Stimulated activated CD4-positive, alpha-beta T cell treated with anti-CD3 and anti-CD28 coated beads, Interleukin-15, amount 100 ng/mL, for 48 hours (primary cell): ENCODE measurements at places on chromosomes 3 and 15.
A peak's percentile ranks its signal among the peaks of the same experiment; 100 is the strongest.

GRCh38 chr3:178676942-178677790 lies 140.9 kb downstream of the KCNMB2 start:
- DNase-seq = no peak

DNA sequence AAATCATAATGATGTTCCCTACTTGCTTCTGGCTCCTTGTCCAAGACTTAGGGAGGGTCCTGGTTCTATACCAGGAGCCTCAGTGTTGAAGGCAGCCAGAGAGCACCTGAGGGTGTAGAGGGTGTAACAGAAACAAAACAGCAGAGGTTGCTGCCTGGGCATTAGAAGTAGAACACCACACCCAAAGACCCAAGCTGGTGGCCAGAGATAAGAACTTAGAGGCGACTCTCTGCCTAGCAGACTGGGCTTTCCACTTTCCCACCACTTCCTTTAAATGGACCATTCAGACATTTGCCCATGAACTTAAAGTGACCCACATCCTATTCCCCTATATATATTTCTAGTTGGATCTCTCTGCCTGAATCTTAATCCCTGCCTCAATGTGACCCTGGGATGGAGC lies 189.8 kb downstream of the KLF13 start:
- no peak for DNase-seq

DNA sequence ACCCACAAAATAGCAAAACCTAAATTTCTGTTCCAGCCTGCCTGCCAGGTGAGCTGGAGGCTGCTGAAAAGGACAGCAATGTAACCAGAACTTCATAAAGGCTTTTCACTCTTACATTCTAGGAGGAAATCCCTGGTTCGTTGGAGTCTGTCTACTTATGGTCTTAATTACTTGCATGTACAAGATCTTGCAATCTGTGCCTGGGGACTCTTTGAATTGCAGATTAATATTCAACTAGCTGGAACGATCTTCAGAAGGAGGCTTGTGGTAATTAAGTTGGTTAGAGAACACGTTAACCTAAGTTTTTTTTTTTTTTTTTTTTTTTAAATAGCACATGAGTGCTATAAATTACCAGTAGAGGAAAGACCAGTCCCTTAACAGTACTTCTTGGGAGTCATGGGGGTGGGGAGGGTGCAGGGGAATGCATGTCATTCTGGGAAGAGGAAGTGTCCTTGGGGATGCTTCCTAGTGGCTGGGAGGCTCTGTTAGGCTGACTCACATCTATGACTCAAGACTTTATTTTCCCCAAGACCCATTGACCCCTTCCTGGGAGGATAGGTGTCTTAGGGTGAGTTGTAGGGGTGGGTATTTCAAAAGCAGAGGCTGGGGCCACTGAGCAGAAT lies 139.8 kb downstream of the RAB11A start:
- no peak for DNase-seq

DNA sequence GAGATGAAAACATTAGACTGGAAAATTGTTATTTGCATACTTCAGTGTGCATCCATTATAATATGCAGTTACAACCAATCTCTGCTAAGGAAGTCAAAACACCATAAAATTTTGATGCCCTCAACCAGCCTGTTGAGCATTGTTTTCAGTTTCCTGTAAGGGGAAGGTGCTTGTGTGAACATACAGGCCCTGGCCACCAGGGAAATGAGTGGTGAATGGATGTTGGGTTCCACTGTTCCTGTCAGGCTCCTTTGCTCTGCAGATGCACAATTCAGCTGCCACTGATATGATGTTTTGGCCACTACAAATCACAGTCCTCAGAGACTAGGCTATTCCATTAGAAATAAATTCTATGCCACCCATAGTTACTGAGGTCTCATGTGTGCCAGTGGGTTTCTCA lies 184.6 kb downstream of the SYNPR start:
- DNase-seq = no peak

GRCh38 chr15:68173119-68173518 lies 32.0 kb downstream of the CALML4 start:
- DNase-seq = no peak

GRCh38 chr3:169813278-169813677 lies 574 bp upstream of the LRRC34 start:
- no peak for DNase-seq

DNA sequence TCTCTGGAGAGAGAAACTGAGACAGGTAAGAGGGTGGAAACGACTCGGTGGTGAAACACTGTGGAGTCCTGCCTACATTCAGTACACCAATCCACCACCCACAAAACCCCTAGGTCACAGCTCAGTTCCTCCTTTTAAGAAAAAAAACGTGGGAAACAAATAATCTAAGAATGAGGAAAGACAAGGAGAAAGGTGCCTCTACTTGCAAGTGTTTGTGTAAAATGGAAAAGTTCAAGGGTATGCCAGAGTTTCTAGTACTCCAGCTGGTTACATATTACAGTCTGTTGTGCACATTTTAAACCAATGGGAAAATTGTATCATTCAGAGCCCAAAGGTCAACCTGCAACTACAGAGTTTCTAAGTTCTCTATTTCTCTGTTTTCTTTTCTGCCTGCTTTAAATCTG lies 32.2 kb downstream of the HGD start:
- DNase-seq = no peak

- DNase-seq = no peak
Observed at GRCh38 chr3:191372122-191372521, 41.8 kb upstream of the UTS2B start.

GRCh38 chr15:92665100-92665555 lies 9.6 kb upstream of the FAM174B start:
- no peak for DNase-seq

DNA sequence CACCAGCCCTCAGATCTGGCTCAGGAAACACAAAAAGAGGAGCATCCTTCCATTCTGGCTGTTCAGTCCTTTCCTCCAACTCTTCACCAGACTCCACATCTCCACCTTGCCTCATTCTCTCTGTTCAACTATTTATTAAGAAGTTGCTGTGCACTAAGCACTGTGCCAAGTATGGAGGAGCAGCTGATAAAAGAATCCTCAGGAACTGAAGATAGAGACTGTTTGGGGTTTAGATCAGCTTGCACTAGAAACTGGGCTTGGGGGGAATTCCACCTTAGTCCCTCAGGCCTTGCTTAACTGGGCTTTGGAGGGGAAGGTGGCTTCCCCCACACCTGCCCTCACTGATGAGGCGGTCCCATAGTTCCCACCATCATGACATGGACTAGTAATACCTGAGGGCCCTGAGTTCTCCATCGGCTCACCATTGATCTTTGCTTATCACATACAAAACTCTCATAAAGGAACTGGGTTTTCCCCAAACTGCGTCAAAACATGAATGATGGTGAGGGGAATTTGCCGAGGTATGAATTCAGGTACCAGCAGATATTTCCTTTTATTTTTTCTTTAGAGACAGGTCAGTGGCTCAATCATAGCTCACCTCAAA lies 1.7 kb upstream of the CCR8 start:
- DNase-seq = no peak

DNA sequence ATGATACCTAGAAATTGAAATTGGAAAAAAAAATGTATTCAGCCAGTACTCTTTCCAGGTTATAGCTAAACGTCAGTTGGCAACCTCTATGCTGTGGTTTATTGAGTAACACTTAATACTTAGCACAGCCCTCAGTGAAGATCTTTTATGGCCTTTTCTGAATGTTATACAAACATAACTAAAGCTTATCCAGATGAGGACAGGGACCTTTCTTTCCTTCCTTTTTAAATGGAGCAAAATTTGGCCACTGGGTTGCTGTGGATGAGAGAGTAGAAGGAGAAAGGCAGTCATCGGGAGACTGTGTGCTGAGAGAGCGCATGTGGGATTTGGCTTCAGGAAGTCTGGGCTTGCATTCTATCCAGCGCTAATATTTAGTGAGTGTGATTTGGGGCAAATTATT lies 36.1 kb downstream of the IGF1R start:
- no peak for DNase-seq

DNA sequence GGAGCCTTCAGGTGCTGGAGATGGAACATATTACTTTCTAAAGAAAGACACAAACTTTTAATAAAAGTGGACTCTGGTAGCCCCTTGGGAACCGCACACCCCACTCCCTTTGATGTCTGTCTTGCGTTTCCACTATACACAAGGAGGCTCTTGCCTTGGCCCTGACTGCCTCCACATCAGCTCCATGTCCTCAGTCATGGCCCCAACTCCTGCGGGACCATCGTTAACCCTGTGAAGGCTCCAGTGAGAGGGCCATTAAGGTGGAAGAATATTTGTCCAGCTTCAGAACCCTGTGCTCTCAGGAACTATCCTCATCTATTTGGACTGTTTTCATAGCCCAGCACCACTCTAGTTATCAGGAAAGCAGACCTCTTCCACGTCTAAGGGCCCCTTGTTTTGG lies 16.1 kb upstream of the BFSP2 start:
- DNase-seq = no peak

DNA sequence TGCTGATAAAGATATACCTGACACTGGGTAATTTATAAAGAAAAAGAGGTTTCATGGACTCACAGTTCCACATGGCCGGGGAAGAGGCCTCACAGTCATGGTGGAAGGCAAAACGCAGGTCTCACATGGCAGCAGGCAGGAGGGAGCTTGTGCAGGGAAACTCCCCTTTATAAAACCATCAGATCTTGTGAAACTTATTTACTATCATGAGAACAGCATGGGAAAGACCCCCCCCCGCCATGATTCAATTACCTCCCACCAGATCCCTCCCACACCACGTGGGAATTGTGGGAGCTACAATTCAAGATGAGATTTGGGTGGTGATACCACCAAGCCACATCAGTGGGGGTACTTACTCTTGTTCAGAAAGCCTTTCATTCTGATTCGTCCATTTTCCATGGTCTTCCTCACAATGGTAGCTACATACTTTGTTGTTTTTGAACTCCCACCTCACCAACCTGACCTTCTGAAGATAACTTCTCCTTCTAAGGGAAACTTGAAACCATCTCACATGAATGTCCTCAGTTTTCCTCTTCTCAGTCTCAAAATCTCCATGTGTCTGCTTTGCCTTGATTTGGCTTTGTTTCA lies 275.6 kb upstream of the PROK2 start:
- peak; percentile 15 for DNase-seq

DNA sequence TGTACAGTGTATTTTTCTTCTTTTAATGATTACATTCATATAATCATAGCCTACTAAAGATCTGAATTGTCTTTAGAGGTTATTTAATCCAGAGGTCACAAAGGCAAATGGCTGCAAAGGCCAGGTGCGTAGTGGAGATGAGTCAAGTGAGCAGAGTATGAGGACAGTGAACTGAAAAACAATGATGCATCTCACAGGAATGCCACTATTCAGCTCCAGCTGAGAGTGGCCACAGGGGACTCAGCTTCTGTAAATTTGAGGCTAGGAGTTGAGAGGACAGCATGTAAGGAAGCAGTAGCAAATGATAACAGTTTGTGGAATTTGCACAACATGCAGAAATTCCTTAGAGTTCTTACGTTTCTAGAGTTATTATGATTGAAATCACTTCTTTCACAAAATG lies 50.4 kb downstream of the COL6A5 start:
- no peak for DNase-seq

GRCh38 chr15:22778796-22779195 lies 7.6 kb upstream of the NIPA1 start:
- DNase-seq = no peak

GRCh38 chr15:24943361-24943760 lies 11.4 kb upstream of the SNRPN start:
- DNase-seq = no peak

DNA sequence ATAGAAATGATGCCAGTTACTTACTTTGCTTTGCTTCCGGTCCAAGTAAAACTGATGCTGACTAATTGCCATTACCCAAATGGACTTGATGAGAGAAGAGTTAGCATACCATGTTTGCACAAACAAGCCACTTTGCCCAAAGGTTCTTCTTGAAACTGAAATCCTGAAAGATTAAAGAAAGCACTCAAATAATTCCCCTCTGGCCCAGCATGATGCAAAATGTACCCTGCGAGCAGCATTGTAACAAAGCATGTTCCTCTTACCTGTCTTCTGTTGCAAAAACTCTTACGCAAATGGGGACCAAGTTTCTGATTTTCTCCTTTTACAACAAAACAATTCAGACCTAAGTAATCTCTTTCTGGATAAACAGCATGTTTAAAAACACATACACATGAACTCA lies 74.5 kb upstream of the LMOD3 start:
- DNase-seq = no peak

DNA sequence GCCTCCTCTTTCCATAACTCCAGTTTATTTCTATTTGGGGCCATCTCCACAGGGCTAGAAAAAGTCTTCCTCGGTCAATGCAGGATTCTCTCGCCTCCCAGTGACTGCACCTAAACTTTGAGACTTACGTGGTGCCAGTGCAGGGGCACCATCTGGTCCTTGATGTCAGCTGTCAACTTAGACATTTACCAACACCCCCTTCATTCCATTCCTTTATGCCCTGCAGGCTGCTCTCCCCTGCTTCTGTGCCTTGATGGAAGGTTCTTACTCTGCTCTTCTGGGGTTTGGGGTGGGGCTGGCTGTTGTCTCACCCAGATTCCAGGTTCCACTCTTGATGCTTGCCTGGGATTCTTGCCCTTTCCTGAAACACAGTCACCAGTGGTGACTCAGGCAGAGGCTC lies 101.8 kb downstream of the ST8SIA2 start:
- DNase-seq = no peak

DNA sequence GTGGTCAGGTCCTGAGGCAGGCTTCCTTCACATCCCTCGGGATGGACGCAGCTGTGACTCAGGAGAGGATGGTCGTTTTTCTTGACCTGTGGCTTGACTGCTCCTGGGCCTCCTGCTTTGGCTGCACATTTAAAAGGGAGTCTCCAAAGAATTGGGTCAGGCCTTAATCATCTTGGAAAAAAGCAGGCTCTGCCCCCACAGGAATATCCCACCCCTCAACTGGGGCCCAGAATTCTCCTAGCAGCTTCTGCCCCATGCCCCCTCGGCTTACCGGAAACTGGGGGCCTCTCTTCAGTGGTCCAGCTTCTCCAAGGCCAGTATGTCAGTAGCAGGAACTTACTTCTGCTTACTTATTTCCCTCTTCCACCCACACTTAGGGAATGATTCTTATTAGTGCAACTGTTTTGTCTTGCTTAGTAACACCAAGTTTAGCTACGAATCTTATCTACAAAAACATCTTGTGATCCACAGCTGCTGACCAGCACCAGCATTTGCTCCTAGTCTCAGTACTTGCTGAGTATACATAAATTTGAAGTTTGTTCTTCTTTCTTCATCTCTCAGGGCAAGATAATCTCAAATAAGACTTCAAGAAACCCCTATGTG lies 35.7 kb downstream of the ATG7 start:
- DNase-seq = no peak

DNA sequence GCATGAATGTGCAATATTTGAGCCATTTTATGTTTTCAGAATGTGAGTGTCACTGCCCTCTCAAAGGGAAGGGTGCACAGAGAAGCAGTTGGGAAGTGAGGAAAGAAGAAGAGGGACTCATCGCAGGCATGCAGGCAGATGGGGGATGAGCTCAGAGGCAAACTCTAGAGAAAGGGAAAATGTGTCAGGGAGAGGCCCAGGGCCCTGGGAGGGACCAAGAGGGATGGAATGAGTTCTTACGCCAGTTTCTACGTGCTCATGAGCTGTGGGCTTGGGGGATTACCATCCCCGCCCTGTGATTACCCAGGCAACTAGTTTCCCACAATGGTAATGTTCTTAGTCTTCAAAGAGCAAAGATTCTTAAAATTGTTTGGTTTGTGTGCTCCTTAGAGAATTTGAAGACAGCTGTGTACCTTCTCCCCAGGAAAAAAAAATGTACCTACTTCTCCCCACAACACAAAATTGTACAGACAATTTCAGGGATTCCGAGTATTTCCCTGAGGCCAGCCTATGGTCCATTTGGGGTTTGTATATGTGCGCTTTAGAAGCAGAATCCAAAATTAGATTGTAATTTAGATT lies 17.8 kb downstream of the GCSAM start:
- DNase-seq = no peak

GRCh38 chr15:60477916-60478565 lies 901 bp downstream of the ICE2 start:
- DNase-seq = no peak
